ENCODE measurements at places on chromosomes 16 and 17. TPM values are rescaled to one million over a fixed set of nuclear protein-coding genes. Genes with fewer than 3 reads are reported as not detected.

GRCh38 chr17:10121971-10122707 is 76.3 kb downstream of the GAS7 start:
- no peak for DNase-seq
- peaks cover 67% of the 10 kb centered on the region for H3K4me1 ChIP-seq
- H3K27me3 ChIP-seq = no peaks in the 10 kb centered on the region
- no peak overlapping the region for H3K4me3 ChIP-seq
- peak overlapping the region; percentile 19 for H3K27ac ChIP-seq
- H3K36me3 ChIP-seq = no peaks in the 10 kb centered on the region

GRCh38 chr17:50797135-50797810 is 30.0 kb upstream of the ANKRD40CL start:
- DNase-seq = no peak
- no peaks in the 10 kb centered on the region for H3K4me1 ChIP-seq
- no peak overlapping the region for H3K4me3 ChIP-seq

GRCh38 chr17:20103454-20104446 is 94.6 kb downstream of the SPECC1 start:
- no peaks in the 10 kb centered on the region for H3K27me3 ChIP-seq
- peaks cover 9% of the 10 kb centered on the region for H3K4me1 ChIP-seq
- no peak overlapping the region for H3K4me3 ChIP-seq
- H3K36me3 ChIP-seq = peaks cover 7% of the 10 kb centered on the region

- no peak overlapping the region for H3K4me3 ChIP-seq
- H3K4me1 ChIP-seq = no peaks in the 10 kb centered on the region
- no peaks in the 10 kb centered on the region for H3K36me3 ChIP-seq
- no peak for DNase-seq
- H3K27me3 ChIP-seq = no peaks in the 10 kb centered on the region
- H3K27ac ChIP-seq = no peak overlapping the region
Observed at GRCh38 chr16:78050734-78051400, 28.5 kb downstream of the CLEC3A start.

GRCh38 chr17:62919388-62919787 is 46.6 kb upstream of the TANC2 start:
- peaks cover 6% of the 10 kb centered on the region for H3K4me1 ChIP-seq
- no peak overlapping the region for H3K4me3 ChIP-seq
- DNase-seq = no peak
- H3K27ac ChIP-seq = no peak overlapping the region

DNA sequence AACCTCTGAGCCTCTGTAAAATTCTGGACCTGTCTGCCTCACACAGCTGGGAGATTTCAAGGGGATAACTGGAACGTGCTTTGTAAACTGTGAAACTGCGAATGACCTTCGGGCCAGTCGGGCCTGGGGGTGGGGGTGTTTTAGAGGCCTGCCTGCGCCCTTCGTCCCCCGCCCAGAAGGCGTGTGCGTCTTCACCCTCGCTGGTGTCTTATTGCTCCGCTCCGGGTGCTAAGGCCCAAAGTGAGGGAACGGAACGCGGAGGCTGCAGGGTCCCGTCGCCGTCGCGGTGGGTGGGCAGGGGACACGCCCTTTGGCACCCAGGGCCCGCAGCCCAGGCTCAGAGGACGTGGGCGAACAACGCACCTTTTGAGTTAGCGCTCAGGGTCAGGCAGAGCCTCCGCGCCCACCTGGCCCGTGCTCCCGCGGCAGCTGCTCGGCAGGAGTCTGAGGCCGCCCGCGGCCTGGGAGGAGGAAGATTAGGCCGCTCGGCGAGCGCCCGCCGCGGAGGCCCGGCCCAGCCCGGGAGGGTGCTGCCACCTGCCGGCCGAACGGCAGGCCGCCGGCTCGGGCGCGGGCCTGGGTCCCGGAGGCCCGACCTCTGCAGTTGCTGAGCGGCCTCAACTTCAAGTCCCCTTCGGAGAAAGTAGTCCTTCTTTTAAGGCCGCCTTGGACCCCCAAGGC is 29.7 kb downstream of the DCAKD start:
- no peaks in the 10 kb centered on the region for H3K27me3 ChIP-seq
- peak; percentile 67 for DNase-seq
- peaks cover 46% of the 10 kb centered on the region for H3K4me1 ChIP-seq

- H3K27me3 ChIP-seq = no peaks in the 10 kb centered on the region
- H3K4me1 ChIP-seq = peaks cover 4% of the 10 kb centered on the region
- H3K36me3 ChIP-seq = no peaks in the 10 kb centered on the region
Observed at GRCh38 chr17:80892900-80893603, 98.6 kb upstream of the CHMP6 start.

GRCh38 chr16:28522792-28523191 is 16.0 kb downstream of the NUPR1 start:
- H3K4me3 ChIP-seq = no peak overlapping the region
- no peak for DNase-seq
- H3K27me3 ChIP-seq = no peaks in the 10 kb centered on the region
- no peak overlapping the region for H3K27ac ChIP-seq
- H3K36me3 ChIP-seq = no peaks in the 10 kb centered on the region
- H3K4me1 ChIP-seq = no peaks in the 10 kb centered on the region

Gene RAP1GAP2
- 34.3 TPM for total RNA-seq
